Activated CD4-positive, alpha-beta memory T cell treated with anti-CD3 and anti-CD28 coated beads for 36 hours (primary cell): ENCODE measurements at places on chromosomes 6 and 20.
A peak's percentile ranks its signal among the peaks of the same experiment; 100 is the strongest.

GRCh38 chr20:5046656-5047339 lies 45.5 kb upstream of the SLC23A2 start:
- DNase-seq = no peak

GRCh38 chr20:62668441-62669027 lies 26.2 kb downstream of the SLCO4A1 start:
- peak; percentile 45 for DNase-seq

DNA sequence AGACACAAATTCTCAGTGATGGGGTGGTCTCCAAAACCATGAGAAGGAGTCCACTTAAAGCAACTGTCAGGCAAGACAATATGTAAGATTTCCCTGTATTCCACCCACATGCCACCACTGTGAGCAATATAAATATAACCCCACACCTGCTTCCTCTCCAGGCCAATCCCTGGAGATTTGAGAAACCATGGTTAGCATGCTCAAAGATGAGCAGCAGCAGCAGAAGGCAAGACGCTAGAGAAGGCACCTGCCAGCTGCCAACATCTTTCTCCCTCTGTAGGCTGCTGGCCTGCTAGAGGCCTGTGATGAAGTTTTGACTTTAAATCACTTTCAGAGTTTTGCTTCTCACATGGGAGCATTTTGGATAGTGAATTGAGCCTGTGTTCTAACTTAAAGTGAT lies 7.9 kb upstream of the SOD2 start:
- DNase-seq = no peak

- DNase-seq = no peak
Measured at GRCh38 chr6:111603040-111603439, 2.6 kb downstream of the TRAF3IP2 start.

- peak; percentile 68 for DNase-seq
Measured at GRCh38 chr6:142947714-142948480, 2.9 kb upstream of the HIVEP2 start.

DNA sequence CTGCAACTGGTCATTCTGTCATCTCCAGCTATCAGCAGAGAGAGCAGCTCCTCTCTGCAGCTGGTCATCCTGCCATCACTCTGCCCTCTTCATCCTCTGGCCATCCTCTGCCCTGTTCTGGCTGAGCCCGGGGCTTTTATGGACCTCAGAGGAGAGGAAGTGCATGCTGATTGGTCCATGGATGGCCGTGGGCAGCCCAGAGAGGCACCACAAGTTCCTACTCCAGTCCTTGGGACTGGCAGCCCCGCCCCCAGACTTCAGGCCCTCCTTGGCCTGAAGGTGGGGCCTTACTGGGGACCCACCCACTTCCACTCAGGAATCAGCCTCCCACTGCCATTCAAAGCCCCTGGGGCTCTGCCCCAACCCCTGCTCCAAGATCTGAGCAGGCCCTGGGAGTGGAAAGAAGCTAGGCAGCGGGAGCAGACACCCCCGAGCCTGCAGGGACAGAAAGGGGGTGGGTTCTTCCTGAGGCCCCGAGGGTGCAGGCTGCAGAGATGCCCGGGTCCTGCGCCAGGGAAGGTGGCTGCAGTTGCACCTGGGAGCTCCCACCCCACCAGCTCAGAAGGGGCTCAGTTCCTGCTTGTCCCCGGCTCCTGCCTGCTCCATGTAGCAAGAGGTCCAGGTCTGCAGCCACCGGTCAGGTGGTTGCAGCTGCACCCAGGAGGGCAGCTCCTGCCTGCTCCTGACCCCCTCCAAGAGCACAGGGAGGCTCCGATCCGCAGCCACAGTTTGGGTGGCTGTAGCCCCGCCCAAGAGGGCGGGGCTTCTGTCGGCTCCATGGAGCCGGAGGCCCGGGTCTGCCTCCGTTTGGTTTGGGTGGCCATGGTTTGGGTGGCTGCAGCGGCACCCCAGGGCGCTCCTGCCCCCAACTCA lies 34.1 kb upstream of the HMGA1 start:
- no peak for DNase-seq

DNA sequence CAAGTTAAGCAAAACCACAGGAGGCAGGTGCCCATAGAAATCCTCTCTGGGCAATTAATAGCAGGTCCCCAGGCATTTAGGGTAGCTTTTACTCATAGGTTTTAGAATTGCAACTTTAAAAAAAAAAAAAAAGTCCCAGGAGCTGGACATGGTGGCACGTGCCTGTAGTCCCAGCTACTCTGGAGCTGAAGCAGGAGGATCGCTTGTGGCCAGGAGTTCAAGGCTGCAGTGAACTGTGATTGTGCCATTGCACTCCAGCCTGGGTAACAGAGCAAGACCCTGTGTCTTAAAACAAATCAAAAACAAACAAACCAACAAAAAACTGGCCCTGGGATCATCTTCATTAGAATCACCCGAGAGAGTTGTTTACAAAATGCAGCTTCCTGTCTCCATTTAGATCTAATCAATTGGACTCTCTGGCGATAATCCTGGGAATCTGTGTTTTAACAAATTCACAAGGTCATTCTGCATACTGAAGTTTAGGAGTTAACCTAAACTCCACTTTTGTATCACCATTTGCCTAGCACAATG lies 131.8 kb upstream of the AKAP12 start:
- no peak for DNase-seq

DNA sequence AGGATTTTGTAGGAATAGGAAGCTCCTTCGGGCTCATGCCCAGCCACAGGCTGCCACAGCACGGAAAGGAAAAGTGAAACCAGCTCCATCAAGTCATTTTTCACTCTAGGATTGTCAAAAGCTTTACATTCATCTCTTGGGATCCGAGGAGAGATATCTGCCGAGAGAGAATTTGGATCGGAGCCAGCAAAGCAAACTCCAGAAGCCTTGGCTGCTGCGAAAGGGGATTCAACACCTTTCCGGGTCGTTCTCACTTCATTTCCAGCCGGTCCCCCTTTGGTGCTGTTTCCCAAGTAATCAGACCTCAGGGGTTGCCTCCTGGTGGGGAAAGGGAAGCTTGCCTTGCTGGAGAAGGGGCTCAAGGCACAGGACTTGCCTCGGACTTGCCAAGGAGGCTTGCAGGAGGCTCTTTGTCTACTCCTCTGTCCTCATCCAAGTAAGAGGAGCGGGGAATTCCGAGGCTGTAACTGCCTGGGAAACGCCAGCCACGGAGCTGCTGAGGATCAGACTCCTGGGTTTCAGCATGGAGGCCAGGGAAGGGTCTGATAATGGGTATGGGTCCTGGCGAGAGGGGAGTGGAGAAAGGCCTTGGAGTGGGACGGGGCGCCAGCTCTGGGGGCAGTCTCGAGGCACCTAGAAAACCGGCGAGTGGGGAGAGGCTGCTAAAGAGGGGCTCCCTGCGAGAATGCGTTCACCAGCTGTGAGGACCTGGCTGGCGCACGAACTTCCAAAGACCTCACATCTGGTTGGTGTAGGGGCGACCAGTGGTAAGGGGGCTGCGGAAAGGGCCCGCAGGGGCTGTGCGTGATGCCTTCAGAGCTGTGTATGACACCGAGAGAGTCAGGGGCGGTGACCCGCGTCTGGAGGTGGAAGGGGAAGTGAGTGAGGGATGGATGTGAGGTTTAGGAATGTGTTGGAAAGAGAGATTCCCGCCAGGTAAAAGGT lies 702 bp downstream of the ETV7 start:
- DNase-seq = peak; percentile 27

- no peak for DNase-seq
Measured at GRCh38 chr6:149830731-149831307, 33.3 kb downstream of the LRP11 start.

- DNase-seq = no peak
Measured at GRCh38 chr6:115610696-115611095, 450.0 kb downstream of the FRK start.

DNA sequence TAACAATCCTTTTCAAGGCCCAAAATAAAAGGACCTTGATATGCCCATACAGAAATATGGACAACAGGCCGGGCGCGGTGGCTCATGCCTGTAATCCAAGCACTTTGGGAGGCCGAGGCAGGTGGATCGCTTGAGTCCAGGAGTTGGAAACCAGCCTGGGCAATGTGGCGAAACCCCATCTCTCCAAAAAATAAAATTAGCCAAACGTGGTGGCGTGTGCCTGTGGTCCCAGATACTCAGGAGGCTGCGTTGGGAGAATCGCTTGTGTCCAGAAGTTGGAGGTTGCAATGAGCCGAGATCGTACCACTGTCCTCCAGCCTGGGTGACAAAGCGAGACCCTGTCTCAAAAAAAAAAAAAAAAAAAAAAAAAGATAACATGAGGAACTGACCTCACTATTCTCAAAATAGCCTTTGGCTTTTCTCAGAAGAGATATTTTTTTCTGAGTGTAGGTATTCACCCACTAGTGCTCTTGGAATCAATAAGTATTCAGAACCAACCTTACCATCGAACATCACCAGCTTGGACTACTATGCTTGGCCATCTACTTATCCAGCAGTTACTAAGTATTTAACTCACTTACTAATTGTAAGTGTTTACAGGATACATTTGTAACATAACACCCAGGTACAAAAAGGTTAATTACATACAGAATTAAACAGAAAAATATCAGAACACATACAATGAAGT lies 99.2 kb downstream of the OR2B2 start:
- DNase-seq = no peak

DNA sequence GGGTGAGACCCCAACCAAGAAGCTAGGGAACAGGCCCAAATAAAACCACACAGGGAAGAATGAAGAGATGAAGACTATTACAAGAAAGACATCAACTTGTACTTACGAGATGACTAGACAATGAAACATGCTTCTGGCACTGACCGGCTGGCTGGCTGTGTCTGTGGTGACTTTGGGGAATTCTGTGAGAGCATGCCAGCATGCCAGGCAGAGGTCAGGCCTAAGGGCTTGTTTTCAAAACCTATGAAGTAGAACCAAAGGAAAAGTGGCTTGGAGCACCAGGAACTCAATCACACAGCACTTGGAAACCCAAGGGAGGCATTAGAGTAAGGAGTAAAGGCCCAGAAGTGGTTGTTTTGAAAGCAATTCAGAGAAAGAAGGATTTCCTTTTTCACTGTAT lies 28.4 kb upstream of the GSTA3 start:
- no peak for DNase-seq

DNA sequence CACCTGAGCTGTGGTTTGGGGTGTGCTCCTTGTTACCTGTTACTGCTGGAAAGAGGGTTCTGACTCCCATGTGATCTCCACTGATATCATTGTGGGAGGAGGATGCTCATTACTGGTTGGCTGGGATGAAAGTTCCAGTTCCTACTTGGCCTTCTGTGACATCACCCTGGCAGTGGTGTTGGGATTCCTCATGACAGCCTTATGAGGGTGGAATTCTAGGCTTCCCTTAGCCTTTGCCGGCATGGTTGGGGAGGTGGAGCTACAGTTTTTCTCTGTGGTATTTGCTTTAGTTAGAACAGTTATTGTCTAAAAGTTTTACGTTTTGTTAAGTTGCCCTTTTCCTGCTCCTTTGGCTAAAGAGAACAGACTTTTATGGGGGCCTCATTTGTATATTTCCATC lies 112.1 kb downstream of the AFG1L start:
- DNase-seq = no peak

- no peak for DNase-seq
Measured at GRCh38 chr20:41125530-41126457, 11.5 kb upstream of the PLCG1 start.

DNA sequence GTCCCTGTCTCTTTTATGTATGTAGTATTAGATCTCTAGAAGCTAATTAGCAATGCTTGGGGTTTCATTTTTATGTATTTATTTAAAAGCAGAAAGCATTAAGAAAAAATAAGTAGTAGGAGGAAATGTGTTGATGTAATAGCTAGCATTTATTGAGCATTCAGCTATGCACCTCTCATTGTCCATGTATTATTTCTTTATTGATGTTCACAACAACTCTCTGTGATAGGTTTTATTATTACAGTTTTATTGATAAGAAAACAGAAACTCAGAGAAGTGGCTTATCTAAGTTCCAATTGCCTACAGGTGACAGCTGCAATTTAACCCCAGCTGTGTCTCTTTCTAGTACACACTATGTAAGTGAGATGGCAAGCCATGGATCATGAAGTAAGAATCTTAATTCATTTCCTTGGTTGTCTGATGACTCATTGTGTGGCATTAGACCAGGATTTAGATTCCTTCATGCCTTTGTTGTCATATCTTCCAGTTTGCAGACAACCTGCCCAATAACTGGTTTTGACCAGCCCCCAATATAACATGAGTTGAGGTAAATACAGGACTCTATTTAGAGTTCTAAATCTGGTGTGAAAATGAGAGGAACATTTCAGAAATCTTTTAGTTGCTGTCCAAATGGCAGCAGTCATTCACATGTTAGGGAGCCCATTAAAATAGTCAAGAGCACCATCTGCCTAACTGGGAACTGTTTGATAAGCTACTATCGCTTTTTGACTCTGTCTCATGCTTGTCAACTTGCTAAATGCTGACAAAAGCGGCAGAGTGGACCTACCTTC lies 170.8 kb upstream of the PHACTR1 start:
- DNase-seq = no peak

- DNase-seq = no peak
Measured at GRCh38 chr6:754202-754601, 61.3 kb upstream of the EXOC2 start.

DNA sequence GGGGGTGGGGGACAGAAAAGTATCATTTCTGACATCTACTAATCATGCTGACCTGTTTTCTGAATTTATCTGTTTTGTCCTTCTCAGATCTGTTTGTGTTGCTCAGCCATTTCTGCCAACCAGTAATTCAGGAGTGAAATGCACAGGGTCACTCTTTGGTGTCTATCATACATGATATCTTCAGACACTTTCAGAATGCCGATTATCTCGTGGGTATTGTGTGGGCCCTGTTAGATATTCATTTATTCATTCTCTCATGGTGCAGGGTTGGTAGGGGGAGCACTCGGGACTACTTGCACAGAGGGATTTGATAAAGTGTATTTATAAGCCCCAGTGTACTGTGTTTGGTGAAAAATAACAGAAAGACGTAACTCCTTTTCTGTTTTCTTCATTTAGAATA lies 101.2 kb upstream of the CITED2 start:
- no peak for DNase-seq

GRCh38 chr6:44935693-44936300 lies 392.3 kb upstream of the RUNX2 start:
- no peak for DNase-seq

DNA sequence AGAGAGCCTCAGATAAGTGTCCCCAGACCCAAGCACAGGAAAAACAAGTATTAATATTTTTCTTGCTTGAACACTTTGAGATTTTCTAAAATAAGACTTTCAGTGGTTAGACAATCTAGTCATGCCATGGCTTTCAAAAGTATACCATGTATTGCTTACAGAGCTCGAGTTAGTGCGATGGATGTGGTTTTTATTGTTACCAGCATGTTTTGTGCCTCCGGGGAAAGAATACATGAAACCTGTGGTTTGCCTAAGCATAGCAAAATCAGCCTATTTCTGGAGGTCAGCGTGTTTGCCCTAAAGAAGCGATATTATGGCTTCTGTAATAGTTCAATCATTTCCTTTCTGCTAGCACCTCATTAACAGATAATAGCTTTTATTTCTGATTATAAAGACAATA lies 21.6 kb downstream of the RIN2 start:
- no peak for DNase-seq
